LHCN-M2 (cell line): ENCODE measurements at places on chromosomes 12 and 14. TPM values are rescaled to one million over a fixed set of nuclear protein-coding genes. Genes with fewer than 3 reads are reported as not detected.

- no peak for DNase-seq
Observed at GRCh38 chr14:92455231-92455630, 58.4 kb upstream of the RIN3 start.

GRCh38 chr14:34465069-34465859 lies 3.2 kb upstream of the SPTSSA start:
- peak; percentile 61 for DNase-seq

- peak; percentile 41 for DNase-seq
Observed at GRCh38 chr12:15556411-15557102, 232.6 kb downstream of the EPS8 start.

DNA sequence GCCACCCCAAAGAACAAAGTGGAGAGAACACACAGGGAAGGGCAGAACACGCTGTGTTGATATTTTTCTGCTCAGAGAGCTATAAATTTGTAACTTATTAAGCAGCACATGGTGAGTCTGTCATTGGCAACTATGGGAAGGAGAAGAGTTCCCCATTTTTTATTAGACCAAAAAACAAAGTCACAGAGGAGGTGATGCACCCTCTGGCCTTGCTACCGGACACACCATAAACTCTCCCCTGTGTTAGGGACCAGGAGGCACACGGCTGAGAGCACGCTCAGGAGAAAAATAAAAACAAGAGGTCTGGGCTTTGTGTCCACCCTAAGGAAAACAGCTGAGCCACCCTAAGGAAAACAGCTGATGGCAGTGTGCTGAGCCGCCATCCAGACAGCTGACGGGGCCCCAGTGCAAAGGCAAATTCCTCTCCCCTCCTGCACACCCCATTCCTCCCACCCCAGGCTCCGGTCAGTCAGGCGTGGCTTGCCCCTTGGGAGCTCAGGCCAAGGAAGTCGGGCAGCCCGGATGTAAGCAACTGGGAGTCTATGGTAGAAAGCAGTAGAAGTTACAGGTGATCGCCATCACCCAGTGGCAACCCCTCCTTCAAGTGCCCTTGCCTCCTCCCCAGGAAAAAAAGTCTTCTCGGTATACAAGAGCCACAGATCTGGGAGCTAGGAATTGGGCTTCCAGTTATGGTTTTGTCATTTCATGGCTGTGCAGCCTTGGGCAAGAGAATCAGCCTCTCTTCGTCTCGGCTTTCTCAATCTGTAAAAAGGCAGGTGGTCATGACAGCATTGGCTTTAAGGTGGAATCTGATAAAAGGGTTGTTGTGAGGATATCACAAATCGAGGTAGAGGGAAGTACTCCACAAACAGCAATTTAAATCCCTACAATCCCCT lies 2.4 kb downstream of the PXN start:
- DNase-seq, result peak; percentile 92

- DNase-seq, result no peak
Observed at GRCh38 chr14:93804654-93805053, 16.4 kb upstream of the PRIMA1 start.

- no peak for DNase-seq
Observed at GRCh38 chr12:27024291-27024690, 1.9 kb downstream of the MED21 start.

DNA sequence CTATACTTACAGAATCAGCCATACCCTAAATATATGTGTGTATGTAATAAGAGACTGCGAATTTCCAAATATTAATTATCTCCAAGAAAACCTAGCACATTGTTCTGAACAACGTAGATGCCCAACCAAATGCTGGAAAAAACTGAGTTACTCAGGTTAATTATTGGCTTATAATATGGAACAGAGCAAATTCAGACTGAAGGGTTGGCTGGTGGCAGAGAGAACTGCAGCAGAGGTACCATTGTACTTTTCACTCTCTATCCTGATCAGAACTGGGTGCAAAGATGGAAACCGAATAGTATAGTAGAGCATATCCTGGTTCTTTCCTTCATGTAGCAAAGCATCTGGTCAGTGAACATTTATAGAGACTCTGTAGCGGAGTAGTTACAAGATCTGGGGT lies 185.7 kb downstream of the SLC2A13 start:
- DNase-seq, result no peak

DNA sequence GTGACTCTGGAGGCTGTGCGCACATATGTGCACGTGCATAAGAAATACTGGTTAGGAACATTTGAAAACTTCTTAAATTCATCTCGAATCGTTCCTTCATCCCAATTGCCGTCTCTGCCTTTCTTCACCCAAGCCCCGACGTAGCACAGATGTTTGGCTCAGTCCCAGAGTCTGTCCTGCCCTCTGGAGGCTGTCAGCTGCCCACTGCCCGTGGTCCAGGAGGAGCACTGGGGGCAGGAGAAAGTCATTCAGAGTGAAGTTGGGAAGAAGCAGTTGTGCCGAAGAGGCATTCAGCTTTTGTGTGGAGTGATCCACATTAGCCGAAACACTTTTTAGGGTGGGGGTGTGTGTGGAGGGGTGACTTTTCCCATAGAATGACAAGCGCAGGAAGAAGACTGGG lies 124.9 kb downstream of the TSPAN9 start:
- no peak for DNase-seq

- DNase-seq, result no peak
Observed at GRCh38 chr12:122293081-122293480, 26.8 kb upstream of the VPS33A start.

- DNase-seq, result peak; percentile 92
Observed at GRCh38 chr12:27549236-27549800, 25.3 kb downstream of the PPFIBP1 start.

- no peak for DNase-seq
Observed at GRCh38 chr12:30002677-30003076, 218.9 kb upstream of the TMTC1 start.

- DNase-seq, result no peak
Observed at GRCh38 chr14:72610096-72610830, 283.6 kb downstream of the DPF3 start.

GRCh38 chr14:38549564-38549963 lies 293.7 kb upstream of the CLEC14A start:
- DNase-seq, result no peak

The CRADD gene
- total RNA-seq, result 12.6 and 16.9 TPM in 2 replicates

The NKX2-1 gene
- total RNA-seq, result not detected in 2 replicates

The SMIM41 gene
- total RNA-seq, result not detected in 2 replicates

The NDRG2 gene
- total RNA-seq, result 0.86 TPM in 1 of 2 replicates, not detected in the other

The TPH2 gene
- not detected in 2 replicates for total RNA-seq
